Activated T-helper 1 cell treated with anti-CD3 and anti-CD28 coated beads, Interleukin-12 subunit alpha, Interleukin-12 subunit beta, Interleukin-2, Interleukin-4 antibody, amounts not matched to agents 30 ng/mL and 10 ng/mL and 1 ng/mL, durations not matched to agents 14 hours and 24 hours and 36 hours (primary cell): ENCODE measurements at places on chromosomes 13 and 19.

DNA sequence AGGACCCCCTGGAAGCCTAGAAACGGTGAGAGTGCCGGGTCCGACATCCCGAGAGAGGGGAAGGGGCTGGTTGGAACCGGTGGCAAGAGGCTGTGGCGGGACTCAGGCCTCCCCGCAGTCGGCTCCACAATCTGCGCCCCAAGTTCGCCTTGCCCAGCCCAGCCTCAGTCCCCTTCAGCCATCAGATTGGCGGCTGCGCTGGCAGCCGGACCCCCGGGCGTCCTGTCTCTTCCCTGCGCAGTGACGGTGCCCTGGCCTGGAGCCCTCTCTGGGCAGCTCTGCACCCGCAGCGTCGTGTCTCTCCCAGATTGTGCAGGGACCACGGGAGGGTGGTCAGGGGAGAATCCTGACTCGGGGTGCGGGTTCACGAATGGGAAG is 315 bp downstream of the ZNF492 start:
- no peaks in the 10 kb centered on the region for H3K4me1 ChIP-seq
- DNase-seq: no peak
- H3K4me3 ChIP-seq: peak overlapping the region; percentile 53
- no peak overlapping the region for H3K27ac ChIP-seq
- no peaks in the 10 kb centered on the region for H3K36me3 ChIP-seq

DNA sequence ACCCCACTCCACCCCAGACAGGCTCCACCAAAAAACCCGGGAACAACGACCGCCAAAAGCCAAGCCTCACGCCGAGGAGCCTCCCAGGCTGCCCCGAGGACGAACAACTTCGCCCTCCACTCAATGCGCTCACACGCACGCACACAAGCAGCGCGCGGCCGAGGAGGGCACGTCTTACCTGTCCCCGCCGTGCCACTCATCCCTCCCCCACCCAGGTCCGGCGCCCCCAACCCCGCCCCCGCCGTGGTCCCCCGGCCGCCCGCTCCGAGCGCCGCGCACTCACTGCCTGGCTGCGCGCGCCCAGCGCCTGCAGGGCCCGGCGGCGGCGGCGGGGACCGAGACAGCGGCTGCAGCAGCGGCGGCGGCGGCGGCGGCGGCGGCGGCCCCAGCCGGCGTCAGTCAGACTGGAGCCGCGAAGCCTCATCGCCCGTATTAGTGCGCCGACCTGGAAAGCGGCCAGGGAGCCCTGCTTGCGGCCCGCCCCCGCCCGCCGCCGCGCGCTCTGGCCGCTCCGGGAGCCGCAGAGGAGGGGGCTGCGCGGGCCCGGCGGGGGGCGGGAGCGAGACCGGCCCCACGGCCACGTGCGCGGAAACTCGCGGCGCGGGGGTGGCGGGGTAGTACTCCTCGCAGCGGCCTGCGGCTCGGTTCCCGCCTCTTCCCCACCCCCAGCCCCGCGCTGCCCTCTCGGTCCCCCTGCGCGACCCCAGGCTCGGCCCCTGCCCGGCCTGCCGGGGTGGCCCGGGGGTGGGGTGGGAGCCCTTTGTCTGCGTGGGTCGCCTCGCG is at the start of gene SMAD9:
Gene SMAD9, minus strand, starts transcription at position 406 of the 783 bp plus-strand sequence. CDS start 40,549 bp downstream, outside the sequence.
- no peaks in the 10 kb centered on the region for H3K4me1 ChIP-seq
- H3K36me3 ChIP-seq: peaks cover 2% of the 10 kb centered on the region
- no peak for DNase-seq
- H3K27ac ChIP-seq: no peak within 1 kb of the TSS
- peaks cover 66% of the 10 kb centered on the region for H3K27me3 ChIP-seq

DNA sequence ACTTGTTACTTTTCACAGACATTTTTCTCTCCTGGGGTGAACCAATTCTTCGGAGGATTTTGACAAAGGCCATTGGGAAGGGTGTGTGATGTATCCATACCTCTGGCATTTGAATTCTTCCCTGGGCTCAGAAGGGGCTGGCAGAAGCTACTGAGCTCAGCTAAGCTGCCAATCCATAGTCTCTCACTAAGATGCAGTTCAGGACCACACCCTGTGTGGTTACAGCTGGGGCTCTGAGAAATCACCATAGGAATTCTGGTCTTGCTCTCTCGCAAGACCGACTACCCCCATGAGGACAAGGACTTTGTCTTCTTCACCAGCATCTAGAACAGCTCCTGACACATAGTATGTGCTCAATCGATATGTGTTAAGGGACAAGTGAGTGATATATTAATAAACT is 6.0 kb downstream of the C13orf42 start:
- H3K4me3 ChIP-seq: no peak overlapping the region
- no peaks in the 10 kb centered on the region for H3K36me3 ChIP-seq
- no peak for DNase-seq
- no peaks in the 10 kb centered on the region for H3K4me1 ChIP-seq
- no peak overlapping the region for H3K27ac ChIP-seq
- peaks cover 19% of the 10 kb centered on the region for H3K27me3 ChIP-seq

DNA sequence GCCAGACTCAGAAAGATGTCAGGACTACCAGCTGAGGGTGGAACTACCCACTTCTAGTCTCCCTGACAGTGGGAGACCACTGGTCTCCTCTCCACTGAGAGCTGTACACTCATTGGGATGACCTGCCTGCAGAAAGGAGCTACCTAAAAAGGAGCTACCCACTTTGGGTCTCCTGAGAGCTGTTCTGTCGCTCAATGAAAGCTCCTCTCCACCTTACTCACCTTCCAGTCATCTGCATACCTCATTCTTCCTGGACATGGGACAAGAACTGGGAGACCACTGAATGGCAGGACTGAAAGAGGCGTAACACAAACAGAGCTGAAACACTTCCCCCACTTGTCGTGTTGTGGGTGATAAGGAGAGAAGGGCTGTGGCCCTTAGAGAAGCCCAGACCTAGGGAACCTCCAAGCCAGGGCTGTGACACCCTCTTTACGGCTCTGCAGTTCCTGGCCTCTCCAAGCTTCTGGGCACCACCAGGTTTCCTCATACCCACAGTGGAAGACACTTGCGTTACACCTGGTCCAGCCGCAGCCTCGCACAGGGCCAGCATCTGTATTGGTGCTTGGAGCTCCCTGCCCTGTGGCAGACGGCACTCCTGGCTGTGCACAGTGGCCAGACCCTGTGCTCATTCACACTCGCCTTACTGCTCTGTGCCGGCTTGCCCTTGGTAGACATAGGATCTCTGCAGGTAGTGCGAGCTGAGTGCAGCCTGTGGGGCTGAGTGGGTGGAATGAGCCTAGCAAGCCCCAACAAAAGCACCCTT is 54.9 kb upstream of the SLITRK6 start:
- no peak overlapping the region for H3K27ac ChIP-seq
- H3K27me3 ChIP-seq: no peaks in the 10 kb centered on the region
- H3K4me3 ChIP-seq: no peak overlapping the region
- no peaks in the 10 kb centered on the region for H3K36me3 ChIP-seq
- no peaks in the 10 kb centered on the region for H3K4me1 ChIP-seq

- peaks cover 17% of the 10 kb centered on the region for H3K4me1 ChIP-seq
- H3K36me3 ChIP-seq: no peaks in the 10 kb centered on the region
- H3K4me3 ChIP-seq: no peak overlapping the region
- H3K27me3 ChIP-seq: peaks cover 4% of the 10 kb centered on the region
- DNase-seq: no peak
Observed at GRCh38 chr19:8185343-8186068, 23.7 kb upstream of the CERS4 start.

DNA sequence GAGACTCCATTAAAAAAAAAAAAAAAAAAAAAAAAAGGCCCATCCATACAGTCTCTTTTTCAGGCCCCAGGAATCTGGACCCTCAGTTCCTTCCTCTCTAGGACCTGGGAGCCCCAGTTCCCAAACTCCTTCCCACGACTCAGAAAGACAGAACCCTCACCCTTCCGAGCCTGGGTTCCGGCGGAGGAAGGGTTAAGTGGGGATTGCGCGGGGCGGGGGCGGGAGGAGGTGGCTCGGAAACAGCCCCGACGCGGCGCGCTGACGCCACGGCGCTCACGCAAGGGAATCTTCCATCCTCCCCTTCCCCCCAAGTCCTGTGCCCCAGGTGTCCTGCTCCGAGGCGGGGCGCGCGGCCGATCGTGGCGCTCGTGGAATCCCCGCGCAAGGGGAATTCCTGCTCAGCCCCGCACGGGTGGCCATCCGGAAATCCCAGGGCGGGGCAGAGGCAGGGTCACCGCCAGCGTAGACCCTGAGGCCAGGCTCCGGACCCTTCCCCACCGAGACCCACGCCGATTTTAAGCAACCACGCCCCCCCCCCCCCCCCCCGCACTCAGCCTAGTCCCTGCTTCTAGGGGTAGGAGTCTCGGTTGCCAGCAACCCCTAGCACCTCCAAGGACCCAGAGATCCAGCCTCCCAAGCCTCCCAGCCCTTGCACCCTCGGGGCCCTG is 659 bp downstream of the NFKBID start:
- peak; percentile 85 for DNase-seq
- H3K27me3 ChIP-seq: no peaks in the 10 kb centered on the region
- peak overlapping the region; percentile 98 for H3K27ac ChIP-seq
- H3K4me3 ChIP-seq: peak overlapping the region; percentile 97

DNA sequence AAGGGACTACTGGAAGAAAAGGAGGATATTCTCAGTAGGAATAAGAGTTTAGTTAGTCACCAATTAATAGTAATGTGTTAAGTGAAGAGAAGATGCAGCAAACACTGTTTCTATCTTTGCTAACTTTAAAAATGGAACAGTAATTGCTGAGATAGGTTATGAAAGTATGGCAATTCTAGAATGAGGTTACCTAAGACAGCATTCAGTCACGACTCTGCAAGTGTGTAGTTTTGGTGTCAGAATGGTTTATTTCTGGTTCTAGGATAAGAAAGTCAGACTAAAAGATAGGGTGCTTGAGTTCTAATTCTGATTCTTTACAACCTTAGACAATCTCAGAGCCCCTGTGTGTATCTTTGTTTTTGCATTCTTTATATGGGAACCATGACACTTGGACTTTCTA is 138.1 kb downstream of the POU4F1 start:
- no peak for DNase-seq
- no peaks in the 10 kb centered on the region for H3K36me3 ChIP-seq
- no peaks in the 10 kb centered on the region for H3K27me3 ChIP-seq
- no peak overlapping the region for H3K4me3 ChIP-seq

DNA sequence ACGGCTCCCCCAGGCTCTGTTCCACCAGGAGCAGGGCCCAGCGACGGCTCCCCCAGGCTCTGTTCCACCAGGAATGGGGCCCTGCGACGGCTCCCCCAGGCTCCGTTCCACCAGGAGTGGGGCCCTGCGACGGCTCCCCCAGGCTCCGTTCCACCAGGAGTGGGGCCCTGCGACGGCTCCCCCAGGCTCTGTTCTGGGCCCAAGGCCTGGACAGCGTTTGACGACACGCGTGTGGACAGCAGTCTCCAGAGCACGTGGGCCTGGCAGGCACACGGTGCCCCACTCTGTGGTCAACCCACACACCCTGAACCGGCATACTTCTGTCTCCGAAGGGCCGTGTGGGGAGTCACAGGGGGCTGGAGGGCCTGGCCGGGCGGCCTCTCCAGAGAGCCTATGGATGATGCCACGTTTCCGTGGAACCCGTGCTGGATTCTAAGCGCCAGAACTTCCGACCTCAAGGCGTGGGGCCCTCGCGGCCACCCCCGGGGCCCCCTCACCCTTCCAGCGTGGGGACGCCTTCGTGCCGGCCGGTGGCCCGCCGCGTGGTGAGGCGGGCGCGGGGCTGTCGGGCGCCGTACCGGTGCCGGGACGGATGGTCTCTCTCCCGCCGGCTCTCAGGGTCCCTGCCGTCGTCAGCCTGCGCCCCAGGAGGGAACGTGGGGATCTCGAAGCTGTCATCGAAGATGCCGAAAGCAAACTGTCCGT is 11.6 kb downstream of the FGF22 start:
- H3K4me3 ChIP-seq: no peak overlapping the region
- H3K36me3 ChIP-seq: peaks cover 10% of the 10 kb centered on the region
- DNase-seq: no peak
- H3K4me1 ChIP-seq: peaks cover 5% of the 10 kb centered on the region
- H3K27me3 ChIP-seq: no peaks in the 10 kb centered on the region

DNA sequence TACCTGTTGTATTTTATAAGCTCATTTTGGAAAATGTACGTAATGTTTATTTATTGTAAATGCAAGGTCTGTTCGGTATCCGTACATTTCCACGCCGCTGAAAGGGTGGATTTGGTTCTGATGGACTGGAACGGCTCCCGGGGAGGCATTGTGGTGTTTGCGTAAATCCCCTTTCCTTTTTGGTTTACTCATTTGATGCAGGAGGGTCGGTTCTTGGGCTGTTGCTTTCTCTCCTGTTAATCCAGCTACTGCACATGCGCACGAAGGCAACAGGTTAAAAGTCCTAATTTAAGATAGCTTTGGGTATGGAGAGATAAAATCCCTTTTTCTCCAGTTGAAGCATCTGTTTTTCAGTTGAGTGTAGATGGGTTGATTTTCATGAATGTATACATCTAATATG is 224.4 kb downstream of the TM9SF2 start:
- no peaks in the 10 kb centered on the region for H3K4me1 ChIP-seq
- H3K27ac ChIP-seq: no peak overlapping the region
- DNase-seq: no peak
- H3K27me3 ChIP-seq: no peaks in the 10 kb centered on the region
- no peaks in the 10 kb centered on the region for H3K36me3 ChIP-seq

GRCh38 chr13:37368501-37368900 is 230.1 kb downstream of the POSTN start:
- H3K27me3 ChIP-seq: no peaks in the 10 kb centered on the region
- DNase-seq: no peak
- H3K4me3 ChIP-seq: no peak overlapping the region
- H3K36me3 ChIP-seq: no peaks in the 10 kb centered on the region
- no peaks in the 10 kb centered on the region for H3K4me1 ChIP-seq
- no peak overlapping the region for H3K27ac ChIP-seq

- H3K36me3 ChIP-seq: no peaks in the 10 kb centered on the region
- H3K27me3 ChIP-seq: peaks cover 2% of the 10 kb centered on the region
- no peak for DNase-seq
- H3K27ac ChIP-seq: no peak overlapping the region
- no peaks in the 10 kb centered on the region for H3K4me1 ChIP-seq
Observed at GRCh38 chr19:31416548-31416947, 67.3 kb upstream of the TSHZ3 start.

- H3K36me3 ChIP-seq: no peaks in the 10 kb centered on the region
- H3K4me3 ChIP-seq: no peak overlapping the region
- H3K27me3 ChIP-seq: peaks cover 2% of the 10 kb centered on the region
Observed at GRCh38 chr13:36758345-36758744, 60.7 kb upstream of the RFXAP start.

- H3K36me3 ChIP-seq: no peaks in the 10 kb centered on the region
- H3K4me1 ChIP-seq: no peaks in the 10 kb centered on the region
- no peak for DNase-seq
- H3K27ac ChIP-seq: no peak overlapping the region
Observed at GRCh38 chr13:33277037-33277740, 8.4 kb downstream of the STARD13 start.

- H3K36me3 ChIP-seq: no peaks in the 10 kb centered on the region
- H3K27ac ChIP-seq: no peak overlapping the region
- H3K4me1 ChIP-seq: no peaks in the 10 kb centered on the region
- DNase-seq: no peak
Observed at GRCh38 chr13:51004111-51004865, 94.7 kb downstream of the RNASEH2B start.

DNA sequence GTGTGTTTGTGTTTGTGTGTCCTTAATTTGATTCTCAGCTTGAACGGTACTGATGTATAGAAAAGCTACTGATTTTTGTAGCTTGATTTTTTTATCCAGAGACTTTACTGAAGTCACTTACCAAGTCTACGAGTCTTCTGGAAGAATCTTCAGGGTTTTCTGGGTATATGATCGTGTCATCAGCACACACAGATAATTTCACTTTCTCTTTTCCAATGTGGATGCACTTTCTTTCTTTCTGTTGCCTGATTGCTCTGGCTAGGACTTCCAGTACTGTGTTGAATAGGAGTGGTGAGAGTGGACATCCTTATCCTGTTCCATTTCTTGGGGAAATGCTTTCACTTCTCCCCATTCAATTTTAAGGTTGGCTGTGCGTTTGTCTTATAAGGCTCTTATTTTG is 7.9 kb upstream of the LILRB1 start:
- H3K36me3 ChIP-seq: no peaks in the 10 kb centered on the region
- no peak overlapping the region for H3K4me3 ChIP-seq
- no peak overlapping the region for H3K27ac ChIP-seq
